Prostate gland (tissue), 2 donors: ENCODE measurements at places on chromosomes 13 and 19. TPM values are rescaled to one million over a fixed set of nuclear protein-coding genes. Genes with fewer than 3 reads are reported as not detected.

DNA sequence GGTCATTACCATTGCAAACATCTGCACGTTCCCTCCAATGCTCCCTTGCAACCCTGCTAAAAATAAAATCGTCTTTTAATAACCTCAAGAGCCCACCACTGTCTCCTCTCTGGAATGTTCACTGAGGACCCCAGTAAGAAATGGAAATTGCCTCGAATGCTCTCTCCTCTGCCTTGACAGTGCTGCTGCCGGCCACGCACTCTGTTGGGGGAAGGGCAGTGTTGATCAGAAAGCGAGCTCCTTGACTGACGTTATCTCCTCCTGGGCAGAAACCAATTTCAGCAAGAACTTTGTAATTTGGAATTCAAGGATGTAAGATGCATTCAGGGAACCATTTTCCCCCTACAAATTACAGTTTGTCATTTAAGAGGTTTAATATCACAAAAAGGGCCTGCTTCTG, 718.5 kb downstream of the UQCRFS1 start:
- H3K4me3 ChIP-seq, result no peak overlapping the region
- H3K27me3 ChIP-seq, result no peaks in the 10 kb centered on the region
- no peaks in the 10 kb centered on the region for H3K36me3 ChIP-seq
- DNase-seq, result no peak
- H3K4me1 ChIP-seq, result no peaks in the 10 kb centered on the region

- H3K27me3 ChIP-seq, result no peaks in the 10 kb centered on the region
- H3K4me1 ChIP-seq, result no peaks in the 10 kb centered on the region
- H3K36me3 ChIP-seq, result no peaks in the 10 kb centered on the region
- H3K27ac ChIP-seq, result no peak overlapping the region
- no peak for DNase-seq
Measured at GRCh38 chr19:57088133-57088532, 31.7 kb upstream of the USP29 start.

The ETV2 gene
- total RNA-seq, result 6.6 TPM

The OR7D4 gene
- total RNA-seq, result not detected

DNA sequence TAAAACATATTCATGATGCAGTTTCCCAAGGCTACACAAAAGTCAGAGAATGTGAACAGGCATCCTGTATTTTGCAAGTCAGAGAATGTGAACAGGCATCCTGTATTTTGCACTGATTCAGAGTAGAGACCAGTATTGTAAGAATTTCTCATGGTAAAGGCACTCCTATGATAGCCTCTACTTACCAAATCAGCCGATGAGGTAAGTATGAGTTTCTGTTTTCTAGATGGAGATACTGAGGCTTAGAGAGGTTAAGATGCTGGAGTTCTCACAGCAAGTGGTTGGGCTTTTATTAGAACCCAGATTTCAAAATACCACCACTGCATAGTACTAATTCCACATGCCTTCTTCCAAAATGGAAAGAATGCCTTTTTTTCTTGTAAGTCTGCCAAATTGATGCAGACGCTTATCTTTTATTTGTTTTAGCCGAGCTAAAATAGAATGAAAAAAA, 12.3 kb downstream of the TPT1 start:
- no peaks in the 10 kb centered on the region for H3K4me1 ChIP-seq
- no peak for DNase-seq
- H3K4me3 ChIP-seq, result no peak overlapping the region

GRCh38 chr19:55106591-55106990, 10.8 kb downstream of the PPP1R12C start:
- H3K4me3 ChIP-seq, result no peak overlapping the region
- H3K27me3 ChIP-seq, result no peaks in the 10 kb centered on the region

GRCh38 chr19:44585371-44586133, 27.8 kb upstream of the IGSF23 start:
- H3K36me3 ChIP-seq, result no peaks in the 10 kb centered on the region
- H3K27me3 ChIP-seq, result no peaks in the 10 kb centered on the region
- DNase-seq, result no peak
- H3K4me3 ChIP-seq, result no peak overlapping the region
- H3K27ac ChIP-seq, result no peak overlapping the region
- H3K4me1 ChIP-seq, result no peaks in the 10 kb centered on the region

- no peak for DNase-seq
- H3K4me3 ChIP-seq, result no peak overlapping the region
- H3K27ac ChIP-seq, result no peak overlapping the region
Measured at GRCh38 chr13:102203718-102204117, 198.1 kb downstream of the FGF14 start.

DNA sequence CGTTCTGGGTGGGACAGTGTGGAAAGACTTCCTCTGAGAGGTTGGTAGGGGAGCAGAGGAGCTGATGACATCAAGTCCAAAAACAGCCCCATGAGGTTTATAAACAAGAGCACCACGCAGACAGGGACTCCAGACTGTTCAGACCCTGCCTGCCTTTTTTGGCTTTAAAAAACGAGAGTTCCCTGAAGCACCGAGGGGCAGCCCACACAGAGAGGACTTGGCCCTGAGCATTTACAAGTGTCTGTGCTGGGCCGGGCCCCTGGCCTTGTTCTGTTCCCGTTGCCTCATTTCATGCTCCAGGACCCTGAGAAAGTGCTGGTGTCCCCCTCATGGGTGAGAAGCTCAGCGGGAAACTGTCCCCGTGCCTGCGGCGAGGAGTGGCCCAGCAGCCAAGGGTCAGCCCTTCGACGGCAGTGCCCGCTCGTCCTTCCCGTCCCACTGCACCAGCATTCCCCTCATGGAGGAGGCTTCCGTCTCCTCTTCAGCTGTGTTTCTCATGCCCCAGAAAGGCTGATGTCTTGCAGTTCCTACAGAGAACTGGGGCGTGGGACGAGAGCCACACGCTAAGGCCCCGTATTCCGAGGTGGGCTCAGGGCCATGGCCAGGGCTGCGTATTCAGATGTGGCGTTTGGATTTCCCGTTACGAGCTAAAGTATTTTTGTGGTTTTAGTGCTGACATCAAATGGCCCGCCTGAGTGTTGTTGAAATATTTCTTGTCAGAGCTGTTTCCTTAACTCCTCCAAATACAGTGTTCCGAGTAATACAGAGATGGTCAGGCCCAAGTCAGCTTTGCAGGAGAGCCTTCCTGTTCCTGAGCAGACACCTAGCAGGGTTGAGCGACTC, 93.5 kb downstream of the ATP11A start:
- DNase-seq, result no peak
- H3K36me3 ChIP-seq, result no peaks in the 10 kb centered on the region
- H3K4me3 ChIP-seq, result no peak overlapping the region
- H3K27me3 ChIP-seq, result no peaks in the 10 kb centered on the region
- H3K27ac ChIP-seq, result peak overlapping the region; percentile 46

DNA sequence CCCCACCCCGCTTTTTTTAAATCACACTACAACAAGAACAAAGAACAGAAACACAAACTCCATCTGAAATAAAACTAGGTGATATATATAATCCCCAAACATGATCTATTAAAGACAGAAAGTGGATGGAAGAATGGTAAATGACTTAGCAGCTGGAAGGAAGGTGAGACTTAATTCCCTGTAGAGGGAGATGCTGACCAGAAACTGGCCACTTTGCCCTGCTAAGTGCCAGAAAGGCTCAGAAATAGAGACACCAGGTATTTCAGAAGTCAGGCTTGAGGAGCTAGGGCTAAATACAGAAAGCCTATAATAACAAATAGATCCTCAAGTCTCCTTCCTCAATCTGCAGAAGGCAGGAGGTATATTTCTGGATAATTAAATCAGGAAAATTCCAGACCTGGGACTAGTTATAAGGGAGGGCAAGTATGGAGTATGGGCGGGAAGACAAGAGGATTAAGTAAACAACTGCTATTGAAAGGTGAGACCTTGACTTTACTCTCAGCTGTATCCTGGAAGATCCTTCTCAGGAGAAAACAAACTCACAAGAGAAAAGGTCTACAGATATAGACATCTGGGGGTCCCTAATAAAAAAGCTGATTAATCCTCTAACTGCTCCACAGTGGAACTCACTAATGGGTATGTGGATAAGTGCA, 32.2 kb downstream of the MTRF1 start:
- no peaks in the 10 kb centered on the region for H3K36me3 ChIP-seq
- no peak overlapping the region for H3K4me3 ChIP-seq

- no peak overlapping the region for H3K4me3 ChIP-seq
- no peaks in the 10 kb centered on the region for H3K36me3 ChIP-seq
- no peak overlapping the region for H3K27ac ChIP-seq
- DNase-seq, result no peak
- peaks cover 18% of the 10 kb centered on the region for H3K4me1 ChIP-seq
Measured at GRCh38 chr19:46954502-46954992, 65.1 kb upstream of the NPAS1 start.

DNA sequence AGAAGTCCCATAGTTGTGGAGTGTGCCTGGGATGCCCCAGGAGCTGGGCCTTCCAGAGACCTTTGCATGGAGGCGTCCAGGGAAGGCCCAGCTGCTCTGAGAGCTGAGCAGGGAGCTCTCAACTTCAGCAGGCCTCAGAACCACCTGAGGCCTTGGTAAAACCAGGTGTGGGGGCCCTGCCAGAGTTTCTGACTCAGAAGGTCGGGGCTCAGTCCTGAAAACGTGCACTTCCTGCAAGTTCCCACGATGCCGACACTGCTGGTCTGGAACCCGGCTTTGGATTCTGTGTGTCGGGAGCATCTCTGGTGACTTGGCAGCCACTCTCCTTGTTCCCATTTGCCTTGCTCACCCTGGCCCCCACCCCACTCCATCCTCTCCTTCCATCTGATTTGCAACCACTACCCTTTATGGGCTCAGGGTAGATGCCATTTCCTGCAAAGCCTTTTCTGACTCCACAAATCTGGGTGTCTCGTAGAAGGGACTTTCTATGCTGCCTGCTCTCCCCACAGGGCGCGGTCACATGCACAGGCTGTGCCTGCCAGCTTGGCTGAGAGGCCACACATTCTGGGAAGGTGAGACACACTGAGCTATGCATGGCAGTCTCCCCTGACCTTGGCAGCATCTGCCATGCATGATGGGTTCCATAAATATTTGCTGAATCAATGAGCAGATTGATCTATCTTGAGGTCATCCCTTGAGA, 244.7 kb downstream of the COL4A1 start:
- H3K4me1 ChIP-seq, result no peaks in the 10 kb centered on the region
- no peak for DNase-seq
- H3K27ac ChIP-seq, result no peak overlapping the region
- H3K36me3 ChIP-seq, result no peaks in the 10 kb centered on the region
- no peaks in the 10 kb centered on the region for H3K27me3 ChIP-seq

The ZNF382 gene
- total RNA-seq, result 10.9 TPM

The KLK1 gene
- total RNA-seq, result 8.3 TPM

The PLIN5 gene
- total RNA-seq, result 23.2 TPM

- H3K4me1 ChIP-seq, result no peaks in the 10 kb centered on the region
- H3K27me3 ChIP-seq, result no peaks in the 10 kb centered on the region
- H3K4me3 ChIP-seq, result no peak overlapping the region
- no peak for DNase-seq
- no peaks in the 10 kb centered on the region for H3K36me3 ChIP-seq
Measured at GRCh38 chr13:83423861-83424260, 458.4 kb downstream of the SLITRK1 start.

The RFXAP gene
- 4.9 TPM for total RNA-seq

The CYP4F2 gene
- total RNA-seq, result 22.5 TPM

- H3K4me3 ChIP-seq, result no peak overlapping the region
- H3K27me3 ChIP-seq, result no peaks in the 10 kb centered on the region
- no peaks in the 10 kb centered on the region for H3K36me3 ChIP-seq
- no peak overlapping the region for H3K27ac ChIP-seq
- no peaks in the 10 kb centered on the region for H3K4me1 ChIP-seq
- no peak for DNase-seq
Measured at GRCh38 chr19:6324757-6325156, 8.7 kb downstream of the ACER1 start.

DNA sequence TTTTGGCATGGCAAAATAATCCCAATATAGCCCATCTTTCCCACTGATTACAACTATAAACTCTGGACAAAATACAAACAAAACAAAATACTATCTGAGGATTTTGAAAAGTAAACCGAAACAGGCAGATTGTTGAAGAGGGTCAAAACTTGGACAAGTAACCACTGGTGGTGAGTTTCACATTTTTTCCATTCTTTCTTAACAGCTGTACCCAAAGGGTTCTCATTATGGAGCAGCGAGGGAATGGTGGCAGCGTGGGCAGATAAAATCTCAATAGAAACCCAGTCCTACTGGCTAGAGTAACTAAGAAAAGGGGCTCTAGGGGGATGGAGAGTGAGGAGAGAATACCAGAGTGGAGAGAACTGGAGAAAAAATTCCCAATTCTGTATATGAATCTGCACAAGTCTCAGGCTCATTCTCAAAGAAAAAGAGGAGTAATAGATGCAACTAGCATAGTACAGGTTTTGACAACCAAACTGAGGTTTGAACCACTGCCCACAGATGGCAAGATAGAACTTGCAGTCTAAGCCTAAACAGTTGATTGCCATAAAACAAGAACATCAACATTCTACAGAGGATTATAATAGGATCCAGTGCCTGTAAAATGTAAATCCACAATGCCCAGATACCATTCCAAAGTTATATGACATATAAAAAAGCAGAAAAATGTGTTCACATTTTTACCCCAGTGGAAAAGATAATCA, 284.5 kb downstream of the KCNRG start:
- H3K27me3 ChIP-seq, result no peaks in the 10 kb centered on the region
- DNase-seq, result no peak
- H3K36me3 ChIP-seq, result no peaks in the 10 kb centered on the region
- no peak overlapping the region for H3K4me3 ChIP-seq

The WDR88 gene
- total RNA-seq, result 3.9 TPM

DNA sequence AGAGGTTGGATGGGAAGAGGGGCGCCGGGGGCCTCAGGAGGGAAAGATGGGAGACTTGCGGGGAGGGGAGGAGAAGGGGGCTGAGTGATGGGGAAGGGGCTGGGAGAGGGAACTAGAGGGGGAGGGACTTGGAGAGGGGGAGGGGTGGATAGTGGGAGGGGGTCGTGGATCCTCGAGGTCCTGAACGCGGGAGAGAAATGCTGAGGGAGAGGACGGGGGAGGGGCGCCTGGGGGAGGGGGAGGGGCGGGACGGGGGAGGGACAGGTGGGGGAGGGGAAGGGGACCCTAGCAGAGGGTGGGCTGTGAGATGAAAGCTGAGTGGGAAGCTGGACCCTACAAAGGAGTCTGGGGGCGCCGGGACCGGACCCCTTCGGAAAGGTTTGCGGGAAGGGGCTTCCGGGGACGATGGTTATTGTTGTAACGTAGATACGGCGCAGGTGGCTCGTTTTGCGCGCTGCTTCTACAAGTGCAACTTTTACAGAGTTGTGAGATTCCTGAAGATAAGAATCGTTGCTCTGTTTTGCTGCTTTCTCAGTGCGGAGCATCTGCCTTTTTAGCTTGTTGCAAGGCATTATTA, 418 bp downstream of the ZNF444 start:
- no peaks in the 10 kb centered on the region for H3K27me3 ChIP-seq
- no peaks in the 10 kb centered on the region for H3K36me3 ChIP-seq
- peak overlapping the region; percentile 57 for H3K4me3 ChIP-seq
- H3K27ac ChIP-seq, result peak overlapping the region; percentile 91

- no peak for DNase-seq
- no peaks in the 10 kb centered on the region for H3K4me1 ChIP-seq
- H3K4me3 ChIP-seq, result no peak overlapping the region
- no peaks in the 10 kb centered on the region for H3K36me3 ChIP-seq
Measured at GRCh38 chr19:29467824-29468401, 57.9 kb upstream of the VSTM2B start.

GRCh38 chr19:34127684-34128189, 44.6 kb upstream of the LSM14A start:
- no peak for DNase-seq
- H3K27me3 ChIP-seq, result no peaks in the 10 kb centered on the region
- H3K4me3 ChIP-seq, result no peak overlapping the region
- H3K4me1 ChIP-seq, result no peaks in the 10 kb centered on the region
- no peak overlapping the region for H3K27ac ChIP-seq
